ENCODE measurements at places on chromosomes 3 and 15.

GRCh38 chr15:71223516-71223915 lies 108.2 kb downstream of the THSD4 start:
- no peak for DNase-seq

DNA sequence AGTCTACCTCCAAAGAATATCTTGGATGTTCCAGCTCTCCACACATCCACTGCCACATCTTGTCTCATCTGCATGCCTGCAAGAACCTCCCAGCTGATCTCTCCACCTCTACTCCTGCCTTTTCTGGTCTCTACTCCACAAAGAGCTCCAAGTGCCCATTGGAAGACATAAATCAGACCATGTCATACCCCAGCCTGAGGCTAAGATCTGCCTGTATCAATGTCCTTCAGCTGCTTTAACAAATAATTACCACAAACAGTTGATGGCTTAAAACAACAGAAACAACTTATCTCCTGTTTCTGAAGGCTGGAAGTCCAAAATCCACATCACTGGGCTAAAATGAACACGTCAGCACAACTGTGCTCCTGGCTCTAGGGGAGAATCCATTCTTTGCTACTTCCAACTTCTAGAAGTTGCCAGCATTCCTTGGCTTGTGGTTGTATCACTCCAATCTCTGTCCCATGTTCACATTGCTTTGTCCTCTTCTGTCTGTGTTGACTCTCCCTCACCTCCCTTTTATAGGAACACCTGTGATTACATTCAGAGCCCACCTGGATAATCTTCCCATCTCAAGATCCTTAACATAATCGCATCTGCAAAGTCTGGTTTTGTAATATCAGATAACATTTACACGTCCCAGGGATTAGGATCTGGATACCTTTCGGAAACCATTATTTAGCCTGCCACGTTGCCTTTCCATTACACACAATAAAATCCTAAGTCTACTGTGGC lies 17.0 kb upstream of the LMCD1 start:
- DNase-seq, result no peak

DNA sequence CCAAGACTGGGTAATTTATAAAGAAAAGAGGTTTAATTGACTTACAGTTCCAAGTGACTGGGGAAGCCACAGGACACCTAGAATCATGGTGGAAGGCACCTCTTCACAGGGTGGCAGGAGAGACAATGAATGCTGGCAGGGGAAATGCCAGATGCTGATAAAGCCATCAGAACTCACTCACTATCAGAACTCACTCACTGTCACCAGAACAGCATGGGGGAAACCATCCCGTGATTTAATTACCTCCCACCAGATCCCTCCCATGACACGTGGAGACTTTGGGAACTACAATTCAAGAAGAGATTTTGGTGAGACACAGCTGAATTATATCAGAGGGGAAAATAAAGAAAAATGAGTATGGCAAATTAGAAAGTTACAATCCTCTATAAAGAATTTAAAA lies 310.9 kb downstream of the BCHE start:
- DNase-seq, result no peak

- DNase-seq, result no peak
Observed at GRCh38 chr3:24202071-24202470, 257.0 kb downstream of the NR1D2 start.

DNA sequence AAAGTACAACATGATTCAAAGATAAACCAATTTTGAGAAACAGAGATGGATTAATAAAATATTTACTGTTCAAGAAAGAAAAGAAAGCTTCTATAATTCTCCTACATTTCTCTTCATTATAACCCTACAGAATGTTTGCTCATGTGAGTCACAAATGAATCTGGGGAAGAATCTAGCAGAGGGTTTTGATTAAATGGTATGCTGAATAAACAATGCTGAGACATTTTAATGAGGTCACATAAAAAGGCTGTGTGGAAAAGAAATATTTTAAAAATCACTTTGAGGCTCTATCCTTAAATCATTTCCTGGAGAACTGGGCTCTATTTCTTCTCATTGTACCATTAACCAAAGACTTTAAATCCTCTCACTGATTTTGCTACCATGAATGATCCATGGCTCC lies 727.7 kb downstream of the NTRK3 start:
- no peak for DNase-seq

- DNase-seq, result no peak
Observed at GRCh38 chr3:76111808-76112207, 326.5 kb upstream of the ZNF717 start.

Data from stimulated activated CD4-positive, alpha-beta T cell treated with anti-CD3 and anti-CD28 coated beads, Interleukin-1b, Interleukin-23, amount 100 ng/mL, for 24 hours (primary cell).